Activated CD4-positive, alpha-beta memory T cell treated with anti-CD3 and anti-CD28 coated beads, Interleukin-2, amount 10 ng/mL, durations not matched to agents 7 days and 5 days (primary cell): ENCODE measurements at places on chromosomes 2 and 18. TPM values are rescaled to one million over a fixed set of nuclear protein-coding genes. Genes with fewer than 3 reads are reported as not detected.

Gene GPN1
- total RNA-seq, result 45.0 TPM

Gene FBXO11
- 59.4 TPM for total RNA-seq

Gene DSC1
- total RNA-seq, result not detected

Gene LIMS2
- total RNA-seq, result 15.0 TPM

Gene ITPRIPL1
- total RNA-seq, result 46.3 TPM

Gene ADD2
- 1.4 TPM for total RNA-seq

Gene STARD6
- total RNA-seq, result not detected

Gene C1GALT1C1L
- not detected for total RNA-seq

Gene CD226
- 111 TPM for total RNA-seq

Gene ITGB1BP1
- total RNA-seq, result 112 TPM

Gene ITGB6
- not detected for total RNA-seq

Gene OR6B2
- not detected for total RNA-seq
